Renal cortex interstitium (tissue), 15 donors: ENCODE measurements at places on chromosomes 12 and 14. TPM values are rescaled to one million over a fixed set of nuclear protein-coding genes. Genes with fewer than 3 reads are reported as not detected.

KCNMB4 gene
- 18.4 TPM for polyA plus RNA-seq

CCDC196 gene
- 0.42 TPM for polyA plus RNA-seq

OR6C3 gene
- not detected for polyA plus RNA-seq

VSIG10 gene
- 21.5 TPM for polyA plus RNA-seq
